Activated T-helper 2 cell treated with anti-CD3 and anti-CD28 coated beads, Interferon-gamma antibody, Interleukin-2, Interleukin-4, amounts not matched to agents 10 μg/mL and 5 μg/mL and 100 μg/mL, durations not matched to agents 14 hours and 24 hours and 36 hours (primary cell): ENCODE measurements at places on chromosomes 13 and 19. TPM values are rescaled to one million over a fixed set of nuclear protein-coding genes. Genes with fewer than 3 reads are reported as not detected.

OR10H1 gene
- 0.05 TPM in 1 of 2 replicates, not detected in the other for total RNA-seq

- DNase-seq: no peak
These were observed 2.3 kb upstream of the ILF3 start for GRCh38 chr19:10651851-10652250.

SPINT2 gene
- 161 and 165 TPM in 2 replicates for total RNA-seq

CERS1 gene
- 0.09 and 0.18 TPM in 2 replicates for total RNA-seq

DNA sequence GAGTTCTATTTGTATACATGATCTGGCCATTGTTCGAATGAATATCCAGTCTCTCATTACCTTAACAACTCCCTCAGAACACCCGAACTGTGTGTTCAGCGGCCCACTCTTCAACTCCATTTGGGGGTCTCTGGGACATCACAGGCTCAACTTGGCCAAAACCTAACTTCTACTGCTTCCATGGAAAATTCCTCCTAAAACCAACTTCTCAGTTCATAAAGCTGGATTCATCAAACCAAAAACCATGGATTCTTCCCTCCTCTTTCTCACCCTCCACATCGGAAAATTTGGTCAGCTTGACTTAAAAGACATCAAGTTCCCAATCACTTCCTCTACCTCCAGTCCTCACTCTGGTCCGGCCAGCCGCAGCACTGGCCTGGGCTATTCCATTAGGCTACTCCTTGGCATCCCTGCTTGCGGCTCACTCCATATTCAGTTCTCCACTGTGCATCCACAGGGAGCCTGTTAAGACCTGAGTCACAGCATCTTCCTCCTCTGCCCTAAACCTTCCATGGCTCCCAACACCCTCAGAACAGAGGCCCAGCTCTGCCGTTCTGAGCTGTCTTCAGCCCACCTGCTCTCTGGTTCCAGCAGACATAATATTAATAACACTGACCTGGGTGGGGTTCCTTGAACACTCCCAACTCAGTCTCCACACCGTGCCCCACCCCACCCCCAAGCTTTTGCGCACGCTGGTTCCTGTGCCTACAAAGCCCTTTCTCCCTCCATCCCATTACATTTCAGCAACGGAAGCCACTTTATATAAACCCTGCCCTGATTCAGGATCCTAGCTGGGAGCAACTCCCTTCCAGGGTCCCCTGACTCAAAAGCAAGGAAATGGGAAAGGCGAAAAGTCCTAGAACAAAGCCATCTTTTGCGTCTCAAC lies 1.1 kb downstream of the ZNF792 start:
- DNase-seq: no peak

GRCh38 chr13:27504868-27505194 lies 54.5 kb upstream of the MTIF3 start:
- no peak for DNase-seq

- DNase-seq: no peak
These were observed 21.7 kb downstream of the MAU2 start for GRCh38 chr19:19342086-19343015.

MEIS3 gene
- total RNA-seq: 0.16 TPM in 1 of 2 replicates, not detected in the other

RNF225 gene
- total RNA-seq: 0.57 and 0.91 TPM in 2 replicates

HSPH1 gene
- total RNA-seq: 269 and 274 TPM in 2 replicates

DNA sequence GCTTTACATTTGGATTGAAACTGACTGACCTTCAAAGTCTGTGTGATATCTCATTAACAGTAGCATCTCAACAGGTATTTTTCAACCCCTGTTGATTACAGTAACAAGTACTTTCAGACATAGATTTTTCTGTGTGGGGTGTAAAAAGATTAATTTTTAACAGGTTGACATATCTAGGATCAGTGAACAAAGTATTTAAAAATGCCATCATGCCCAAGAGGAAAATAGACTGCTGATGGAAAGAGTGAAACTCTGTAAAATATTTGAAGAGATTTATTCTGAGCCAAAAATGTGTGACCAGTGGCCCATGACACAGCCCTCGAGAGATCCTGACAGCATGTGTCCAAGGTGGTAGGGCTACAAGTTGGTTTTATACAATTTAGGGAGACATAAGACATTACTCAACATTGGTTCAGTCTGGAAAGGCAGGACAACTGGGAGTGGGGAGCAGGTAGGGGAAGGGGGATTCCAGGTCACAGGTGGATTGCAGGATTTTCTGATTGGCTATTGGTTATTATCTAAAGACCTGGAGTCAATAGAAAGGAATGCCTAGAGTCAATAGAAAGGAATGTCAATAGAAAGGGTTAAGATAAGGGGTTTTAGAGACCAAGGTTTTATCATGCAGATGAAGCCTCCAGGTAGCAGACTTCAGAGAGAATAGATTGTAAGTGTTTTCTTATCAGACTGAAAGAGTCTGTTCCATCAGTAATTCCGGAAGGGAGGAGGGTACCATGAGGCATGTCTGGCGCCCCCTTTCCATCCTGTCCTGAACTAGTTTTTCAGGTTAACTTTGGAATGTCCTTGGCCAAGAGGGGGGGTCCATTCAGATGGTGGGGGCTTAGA lies 29.1 kb downstream of the TNFRSF19 start:
- no peak for DNase-seq

- DNase-seq: peak; percentile 95
These were observed at the start of gene DMAC2 for GRCh38 chr19:41439441-41440222. DMAC2 (minus strand) TSS chr19:41439912; CDS start chr19:41439899, 13 bp downstream.

- no peak for DNase-seq
These were observed 10.0 kb upstream of the SPC24 start for GRCh38 chr19:11165486-11166030.

- no peak for DNase-seq
These were observed 119.5 kb upstream of the MCF2L start for GRCh38 chr13:112849500-112849899.

- DNase-seq: no peak
These were observed 9.6 kb downstream of the KLK5 start for GRCh38 chr19:50943074-50943828.

BICRA gene
- total RNA-seq: 12.0 and 12.2 TPM in 2 replicates

RASAL3 gene
- total RNA-seq: 107 TPM in 2 replicates

- DNase-seq: no peak
These were observed 179.4 kb downstream of the TNFSF13B start for GRCh38 chr13:108448891-108449290.

ICAM1 gene
- 75.3 and 75.7 TPM in 2 replicates for total RNA-seq

STOML3 gene
- total RNA-seq: not detected in 2 replicates
